NCI-H1092 treated with DMSO at 0.1 percent for 48 hours (cell line): ENCODE measurements at places on chromosomes 3 and 15.

DNA sequence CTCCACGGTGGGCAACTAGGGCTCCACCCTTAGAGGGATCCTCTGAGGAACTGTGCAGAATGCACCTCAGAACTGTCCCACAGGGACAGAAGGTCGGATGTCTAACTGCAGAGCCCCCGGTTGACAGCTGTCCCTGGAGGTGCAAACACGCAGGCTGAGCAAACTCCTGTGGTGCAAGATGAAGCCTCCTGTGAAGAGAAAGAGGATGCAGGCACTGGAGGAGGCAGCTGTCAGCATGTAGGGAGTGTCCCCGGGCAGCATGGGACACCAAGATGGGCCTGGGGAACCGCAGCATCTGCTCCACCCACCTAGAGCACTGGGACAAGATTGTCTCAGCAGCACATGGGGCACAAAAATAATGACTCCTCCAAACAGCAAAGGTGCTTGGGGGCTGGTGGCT, 258.9 kb downstream of the ABHD5 start:
- no peak for DNase-seq

- DNase-seq = no peak
Measured at GRCh38 chr15:98805434-98806274, 157.3 kb downstream of the IGF1R start.

GRCh38 chr3:2838546-2839157, 271.5 kb downstream of the IL5RA start:
- no peak for DNase-seq

GRCh38 chr3:65177960-65178376, 490.2 kb upstream of the ADAMTS9 start:
- no peak for DNase-seq

DNA sequence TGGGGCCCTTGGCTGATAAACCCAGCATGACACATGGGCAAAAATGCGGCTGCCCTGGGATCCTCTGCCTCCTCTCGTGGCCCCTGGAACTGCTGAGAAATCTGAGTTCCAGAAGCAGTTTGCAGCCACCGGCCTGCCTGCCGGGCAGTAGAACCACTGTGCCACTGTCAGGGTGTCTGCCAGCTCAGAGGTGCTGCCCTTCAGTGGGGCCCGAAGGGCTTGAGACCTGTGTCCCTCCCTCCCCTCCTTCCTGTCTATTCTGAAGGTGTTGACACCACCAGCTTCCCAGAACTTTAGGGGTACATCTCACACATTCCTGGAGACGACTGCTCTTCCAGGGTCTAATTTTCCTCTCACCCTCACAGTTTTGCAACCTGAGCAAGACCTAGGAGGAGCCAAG, 88.2 kb upstream of the POMGNT2 start:
- no peak for DNase-seq

GRCh38 chr3:58022490-58022889, 14.3 kb downstream of the FLNB start:
- no peak for DNase-seq
